ENCODE measurements at places on chromosomes 3 and 15. TPM values are rescaled to one million over a fixed set of nuclear protein-coding genes. Genes with fewer than 3 reads are reported as not detected.

- H3K27me3 ChIP-seq: no peaks in the 10 kb centered on the region
- DNase-seq: no peak
- no peaks in the 10 kb centered on the region for H3K36me3 ChIP-seq
- no peak overlapping the region for H3K4me3 ChIP-seq
- no peak overlapping the region for H3K27ac ChIP-seq
- peaks cover 18% of the 10 kb centered on the region for H3K4me1 ChIP-seq
Measured at GRCh38 chr3:113167825-113168801, 43.2 kb upstream of the BOC start.

The GPR62 gene
- 0.82 TPM for total RNA-seq

The ROBO2 gene
- 2.5 TPM for total RNA-seq

The BSN gene
- total RNA-seq: 0.41 TPM

DNA sequence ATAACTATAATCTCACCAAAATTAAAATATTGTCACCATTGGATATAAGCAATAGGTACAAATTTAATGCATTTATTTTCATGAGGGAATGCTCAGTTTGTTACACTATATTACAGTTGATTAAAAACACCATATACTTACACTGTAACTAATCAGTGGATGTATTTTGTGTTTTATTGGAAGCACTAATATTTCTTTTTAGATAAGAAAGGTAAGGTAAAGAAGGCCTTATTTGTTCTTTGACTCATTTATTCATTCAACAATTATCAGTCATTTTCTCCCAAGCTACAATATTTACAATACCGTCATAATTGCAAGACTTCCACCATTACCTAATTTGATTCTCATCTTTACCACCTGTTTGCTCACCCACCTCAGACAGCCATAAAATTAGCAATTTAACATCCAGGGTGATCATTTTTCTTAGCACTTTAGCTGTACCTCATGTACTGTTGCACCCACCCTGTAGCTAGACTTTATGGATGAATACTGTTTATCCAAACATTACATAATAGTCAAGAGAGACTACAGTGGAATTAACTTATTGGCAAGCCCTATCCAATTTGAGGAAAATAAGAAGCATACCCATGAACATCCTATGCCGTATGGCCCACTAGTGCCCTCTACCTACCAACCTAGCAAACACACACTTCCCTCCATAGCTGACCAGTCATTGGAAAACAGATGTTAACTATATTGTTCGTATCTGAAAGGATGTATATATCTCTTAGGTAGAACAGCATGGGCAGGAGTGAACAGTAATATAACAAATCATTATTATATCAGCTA is 229.6 kb downstream of the BBX start:
- no peaks in the 10 kb centered on the region for H3K36me3 ChIP-seq
- no peak overlapping the region for H3K27ac ChIP-seq
- no peak for DNase-seq
- no peaks in the 10 kb centered on the region for H3K27me3 ChIP-seq
- H3K4me3 ChIP-seq: no peak overlapping the region

DNA sequence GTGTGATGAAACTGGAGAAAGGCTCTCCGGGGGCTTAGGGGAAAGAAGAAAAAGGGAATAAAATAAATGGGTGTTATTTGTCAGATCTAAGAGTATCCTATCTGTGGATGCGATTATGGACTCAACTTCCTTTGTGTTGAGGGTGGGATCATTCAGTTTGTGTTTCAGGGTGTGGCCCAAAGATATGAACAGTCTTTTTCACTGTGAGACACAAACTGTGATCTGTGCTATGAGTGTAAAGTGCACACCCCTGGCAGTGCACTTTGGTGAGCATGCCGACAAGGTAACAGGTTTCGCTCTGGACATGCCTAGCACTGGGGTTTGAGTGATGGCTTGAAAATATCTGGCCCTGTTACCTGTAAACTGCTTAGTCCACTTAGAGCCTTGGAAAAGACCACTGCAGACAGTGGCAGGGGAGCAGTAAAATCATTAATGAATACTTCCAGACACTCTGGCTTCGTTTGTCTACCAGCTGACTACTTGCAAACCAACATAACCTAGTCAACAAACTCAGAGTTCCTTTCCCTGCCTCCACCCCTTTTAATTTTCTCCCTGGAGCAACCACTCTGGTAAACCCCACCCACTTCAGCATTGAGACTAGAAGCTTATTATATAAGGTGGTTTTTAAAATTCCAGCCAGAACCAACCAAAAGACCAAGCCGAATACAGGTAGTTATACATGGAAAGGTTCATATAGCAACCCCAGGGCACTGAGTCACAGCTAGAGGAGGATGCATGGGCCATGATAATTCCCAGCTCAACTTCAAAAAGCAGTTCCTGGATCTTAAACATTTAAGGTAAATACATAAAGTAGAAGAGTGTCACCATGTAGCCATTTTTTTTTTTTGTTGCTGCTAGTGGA is 55.1 kb downstream of the TAMM41 start:
- H3K36me3 ChIP-seq: peaks cover 39% of the 10 kb centered on the region
- DNase-seq: no peak
- H3K27me3 ChIP-seq: no peaks in the 10 kb centered on the region
- H3K4me1 ChIP-seq: no peaks in the 10 kb centered on the region
- H3K27ac ChIP-seq: no peak overlapping the region

GRCh38 chr3:158121295-158121694 is 11.4 kb downstream of the RSRC1 start:
- no peak for DNase-seq
- H3K4me3 ChIP-seq: no peak overlapping the region
- no peak overlapping the region for H3K27ac ChIP-seq
- no peaks in the 10 kb centered on the region for H3K27me3 ChIP-seq
- no peaks in the 10 kb centered on the region for H3K4me1 ChIP-seq
- peaks cover 15% of the 10 kb centered on the region for H3K36me3 ChIP-seq

All from right atrium auricular region (tissue), 2 donors.